ENCODE measurements at places on chromosomes 2 and 18. TPM values are rescaled to one million over a fixed set of nuclear protein-coding genes. Genes with fewer than 3 reads are reported as not detected.

GRCh38 chr2:124879640-124880039 lies 854.6 kb downstream of the CNTNAP5 start:
- no peak overlapping the region for H3K27ac ChIP-seq
- no peaks in the 10 kb centered on the region for H3K36me3 ChIP-seq
- H3K4me1 ChIP-seq = no peaks in the 10 kb centered on the region
- H3K27me3 ChIP-seq = no peaks in the 10 kb centered on the region

GRCh38 chr18:6482198-6482977 lies 67.7 kb upstream of the L3MBTL4 start:
- H3K36me3 ChIP-seq = no peaks in the 10 kb centered on the region
- H3K27me3 ChIP-seq = peaks cover 2% of the 10 kb centered on the region
- DNase-seq = peak; percentile 67
- no peaks in the 10 kb centered on the region for H3K4me1 ChIP-seq
- H3K4me3 ChIP-seq = no peak overlapping the region

GRCh38 chr2:203914546-203915182 lies 21.9 kb upstream of the ICOS start:
- no peak overlapping the region for H3K27ac ChIP-seq
- no peak overlapping the region for H3K4me3 ChIP-seq
- H3K4me1 ChIP-seq = no peaks in the 10 kb centered on the region

DNA sequence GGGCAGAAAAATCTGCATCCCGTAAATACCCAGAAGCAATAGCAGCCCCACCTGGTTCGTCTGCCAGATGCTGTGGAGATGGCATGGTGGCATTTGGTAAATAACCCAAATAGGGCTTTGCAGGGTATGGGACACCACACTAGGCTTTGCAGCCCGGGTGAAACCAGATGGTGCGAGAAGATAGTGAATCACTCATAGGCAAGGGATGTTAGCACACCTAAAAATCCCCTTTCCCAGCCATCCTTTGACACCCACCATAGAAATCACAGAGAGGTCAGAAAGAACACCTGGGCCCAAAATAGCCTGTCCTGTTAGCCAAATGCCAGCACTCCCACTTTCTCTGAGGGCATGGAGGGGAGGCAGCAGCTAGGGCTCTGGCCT lies 47.6 kb downstream of the BCL11A start:
- H3K27me3 ChIP-seq = peaks cover 7% of the 10 kb centered on the region
- H3K4me1 ChIP-seq = peaks cover 2% of the 10 kb centered on the region
- no peak overlapping the region for H3K4me3 ChIP-seq
- H3K36me3 ChIP-seq = no peaks in the 10 kb centered on the region
- H3K27ac ChIP-seq = no peak overlapping the region

The REG3A gene
- not detected for total RNA-seq

The PDE1A gene
- total RNA-seq = 0.90 TPM

The MRPL33 gene
- total RNA-seq = 48.6 TPM

The TANC1 gene
- 12.9 TPM for total RNA-seq

- peak; percentile 9 for DNase-seq
- H3K4me1 ChIP-seq = peaks cover 29% of the 10 kb centered on the region
- no peaks in the 10 kb centered on the region for H3K36me3 ChIP-seq
These were observed 194.1 kb upstream of the GLI2 start for GRCh38 chr2:120541553-120541932.

DNA sequence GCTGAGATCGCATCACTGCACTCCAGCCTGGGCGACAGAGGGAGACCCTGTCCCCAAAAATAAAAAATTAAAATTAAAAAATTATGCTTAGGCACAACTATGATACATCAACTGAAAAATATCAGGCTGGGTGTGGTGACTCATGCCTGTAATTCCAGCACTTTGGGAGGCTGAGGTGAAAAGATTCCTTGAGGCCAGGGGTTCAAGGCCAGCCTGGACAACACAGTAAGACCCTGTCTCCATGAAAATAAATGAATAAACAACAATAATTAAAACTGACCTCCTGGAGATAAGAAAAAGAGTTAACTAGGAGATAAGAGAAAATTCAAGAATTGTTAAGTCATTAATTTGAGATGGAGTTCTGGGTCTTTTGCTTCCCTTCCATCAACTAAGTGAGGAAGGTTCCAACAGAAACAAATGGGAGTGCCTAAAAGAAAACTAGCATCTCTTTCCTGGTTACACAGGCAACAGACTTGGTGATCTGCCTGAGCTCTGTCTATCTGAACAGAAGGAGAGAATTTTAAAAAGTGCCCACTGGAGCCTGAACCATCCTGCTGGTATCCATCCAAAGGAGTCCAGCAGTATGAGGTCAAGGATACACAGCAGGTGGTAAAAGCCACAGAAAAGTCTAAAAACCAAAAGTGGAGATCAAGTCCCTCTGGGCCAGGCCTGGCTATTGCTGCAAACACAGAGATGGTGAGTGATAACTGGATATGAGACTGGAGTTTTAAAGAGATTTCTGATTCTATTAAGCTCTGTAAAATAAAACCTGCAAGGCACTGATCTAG lies 8.8 kb downstream of the PPM1G start:
- DNase-seq = no peak
- peaks cover 5% of the 10 kb centered on the region for H3K36me3 ChIP-seq
- no peak overlapping the region for H3K27ac ChIP-seq
- H3K27me3 ChIP-seq = no peaks in the 10 kb centered on the region
- H3K4me1 ChIP-seq = no peaks in the 10 kb centered on the region

DNA sequence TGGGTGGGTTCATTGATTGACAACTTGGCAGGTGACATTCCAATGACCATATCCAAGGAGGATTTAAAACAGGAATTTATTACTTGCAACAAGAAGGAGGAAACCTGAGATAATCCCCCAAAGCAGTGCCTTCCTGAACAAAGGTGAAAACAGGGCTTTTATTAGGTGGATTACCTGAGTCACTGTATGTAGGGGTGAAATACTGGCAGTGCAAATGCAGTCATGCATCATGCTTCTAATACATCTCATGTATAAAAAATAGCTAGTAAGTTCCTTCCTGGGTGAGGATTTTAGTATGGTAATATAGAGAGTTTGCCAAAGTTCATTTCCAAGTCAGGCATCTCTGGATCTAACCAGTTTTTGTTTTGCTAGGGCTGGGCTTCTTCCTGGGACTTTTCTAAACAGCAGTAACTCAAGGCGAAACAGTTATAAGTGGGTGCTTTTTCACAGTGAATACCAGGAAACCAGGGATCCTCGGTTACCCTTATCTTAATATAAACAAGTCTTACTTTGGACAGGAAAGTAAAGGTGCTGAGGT lies 583.4 kb upstream of the LRRTM1 start:
- no peaks in the 10 kb centered on the region for H3K4me1 ChIP-seq
- H3K4me3 ChIP-seq = no peak overlapping the region
- H3K27ac ChIP-seq = no peak overlapping the region

GRCh38 chr2:123999681-124000080 lies 25.4 kb upstream of the CNTNAP5 start:
- no peaks in the 10 kb centered on the region for H3K36me3 ChIP-seq
- H3K4me3 ChIP-seq = no peak overlapping the region
- H3K27me3 ChIP-seq = no peaks in the 10 kb centered on the region
- DNase-seq = no peak
- no peaks in the 10 kb centered on the region for H3K4me1 ChIP-seq

The RAPH1 gene
- total RNA-seq = 13.1 TPM

The C18orf32 gene
- total RNA-seq = 4.7 TPM

The TUBB8B gene
- total RNA-seq = not detected

- no peak overlapping the region for H3K4me3 ChIP-seq
- H3K36me3 ChIP-seq = no peaks in the 10 kb centered on the region
- DNase-seq = no peak
These were observed 43.0 kb upstream of the MSTN start for GRCh38 chr2:190105554-190105953.

The THSD7B gene
- total RNA-seq = not detected

The TUBA3E gene
- total RNA-seq = not detected

The IL1F10 gene
- total RNA-seq = not detected

The OTOS gene
- total RNA-seq = not detected

- H3K27me3 ChIP-seq = no peaks in the 10 kb centered on the region
- no peak for DNase-seq
These were observed 568.5 kb upstream of the SOX11 start for GRCh38 chr2:5123582-5124196.

GRCh38 chr2:202032846-202033316 lies 774 bp upstream of the FZD7 start:
- peaks cover 6% of the 10 kb centered on the region for H3K4me1 ChIP-seq
- H3K27me3 ChIP-seq = no peaks in the 10 kb centered on the region
- DNase-seq = peak; percentile 51
- H3K4me3 ChIP-seq = peak overlapping the region; percentile 73
- peaks cover 24% of the 10 kb centered on the region for H3K36me3 ChIP-seq

The AGXT gene
- total RNA-seq = not detected

- no peaks in the 10 kb centered on the region for H3K4me1 ChIP-seq
- DNase-seq = no peak
- H3K27ac ChIP-seq = no peak overlapping the region
- H3K36me3 ChIP-seq = no peaks in the 10 kb centered on the region
These were observed 89.8 kb upstream of the TEX51 start for GRCh38 chr2:126808929-126809328.

GRCh38 chr2:205564346-205565141 lies 117.8 kb upstream of the NRP2 start:
- no peaks in the 10 kb centered on the region for H3K36me3 ChIP-seq
- no peak overlapping the region for H3K27ac ChIP-seq
- peaks cover 3% of the 10 kb centered on the region for H3K4me1 ChIP-seq
- H3K27me3 ChIP-seq = no peaks in the 10 kb centered on the region
- H3K4me3 ChIP-seq = no peak overlapping the region

The FHOD3 gene
- total RNA-seq = 16.0 TPM

GRCh38 chr18:59267503-59268126 lies 5.6 kb downstream of the RAX start:
- no peak overlapping the region for H3K27ac ChIP-seq
- H3K4me1 ChIP-seq = no peaks in the 10 kb centered on the region
- H3K27me3 ChIP-seq = peaks cover 96% of the 10 kb centered on the region
- no peaks in the 10 kb centered on the region for H3K36me3 ChIP-seq
- no peak overlapping the region for H3K4me3 ChIP-seq

The RMND5A gene
- 17.8 TPM for total RNA-seq

The EMX1 gene
- not detected for total RNA-seq

- peak overlapping the region; percentile 26 for H3K4me3 ChIP-seq
- peaks cover 6% of the 10 kb centered on the region for H3K27me3 ChIP-seq
- peak; percentile 62 for DNase-seq
These were observed 62.3 kb downstream of the VWA3B start for GRCh38 chr2:98149333-98149697.

The PIGN gene
- 17.9 TPM for total RNA-seq

The KCNIP3 gene
- total RNA-seq = 0.83 TPM

The ALK gene
- not detected for total RNA-seq

DNA sequence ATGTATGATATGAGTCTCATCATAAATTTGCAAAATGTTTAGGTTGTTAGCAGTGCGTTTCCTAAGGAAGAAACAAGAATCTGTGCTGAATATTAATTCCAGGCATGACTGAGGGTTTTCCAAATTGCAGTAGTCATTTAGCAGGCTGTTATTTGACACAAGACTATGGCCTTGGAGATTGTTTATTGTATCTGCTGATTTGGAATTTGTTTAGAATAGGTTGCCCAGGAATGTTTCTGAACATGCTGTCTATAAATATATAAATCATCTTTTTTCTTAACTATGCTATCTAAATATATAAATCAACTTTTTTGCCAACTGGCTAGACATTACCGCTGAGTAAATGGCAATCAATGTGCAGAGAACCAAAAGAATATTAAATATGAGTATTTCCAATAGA lies 90.9 kb downstream of the DOK6 start:
- DNase-seq = no peak
- no peak overlapping the region for H3K27ac ChIP-seq
- no peaks in the 10 kb centered on the region for H3K27me3 ChIP-seq
- no peaks in the 10 kb centered on the region for H3K36me3 ChIP-seq
- H3K4me1 ChIP-seq = peaks cover 3% of the 10 kb centered on the region

The GREB1L gene
- not detected for total RNA-seq

- peaks cover 34% of the 10 kb centered on the region for H3K4me1 ChIP-seq
- H3K36me3 ChIP-seq = peaks cover 2% of the 10 kb centered on the region
- no peak overlapping the region for H3K4me3 ChIP-seq
- no peak overlapping the region for H3K27ac ChIP-seq
These were observed 80.5 kb downstream of the AAK1 start for GRCh38 chr2:69563021-69563420.

GRCh38 chr2:141524777-141525176 lies 606.0 kb downstream of the LRP1B start:
- DNase-seq = no peak
- H3K4me3 ChIP-seq = no peak overlapping the region
- no peaks in the 10 kb centered on the region for H3K27me3 ChIP-seq
- H3K4me1 ChIP-seq = no peaks in the 10 kb centered on the region
- no peaks in the 10 kb centered on the region for H3K36me3 ChIP-seq
- no peak overlapping the region for H3K27ac ChIP-seq

DNA sequence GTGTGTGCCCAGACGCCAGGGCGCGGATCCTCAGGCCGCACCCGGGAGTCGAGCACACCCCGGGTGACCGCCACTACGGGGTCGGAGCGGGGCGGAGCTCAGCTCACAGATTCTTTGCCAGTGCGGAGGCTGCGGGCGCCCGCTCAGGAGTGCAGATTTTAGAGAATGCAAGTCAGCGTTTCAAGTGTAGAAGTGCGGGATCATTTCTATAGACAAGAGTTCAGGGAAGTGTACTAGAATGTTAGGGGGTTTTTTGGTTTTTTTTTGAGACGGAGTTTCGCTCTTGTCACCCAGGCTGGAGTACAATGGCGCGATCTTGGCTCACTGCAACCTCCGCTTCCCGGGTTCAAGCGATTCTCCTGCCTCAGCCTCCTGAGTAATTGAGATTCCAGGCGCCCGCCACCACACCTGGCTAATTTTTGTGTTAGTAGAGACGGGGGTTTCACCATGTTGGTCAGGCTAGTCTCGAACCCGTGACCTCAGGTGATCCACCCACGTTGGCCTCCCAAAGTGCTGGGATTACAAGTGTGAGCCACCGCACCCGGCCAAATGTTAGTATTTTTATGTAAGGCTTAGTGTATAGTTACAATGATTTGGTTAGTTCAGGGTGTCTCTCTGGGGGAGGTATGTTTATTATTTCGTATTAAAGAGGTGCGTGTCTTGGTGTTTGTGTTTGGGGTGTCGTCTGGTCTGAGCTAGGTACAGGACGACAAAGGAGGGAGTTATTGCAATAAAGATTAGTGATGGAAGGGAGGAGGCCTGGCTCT lies 619 bp upstream of the FAM168B start:
- H3K4me3 ChIP-seq = peak overlapping the region; percentile 89
- no peaks in the 10 kb centered on the region for H3K27me3 ChIP-seq
- H3K36me3 ChIP-seq = peaks cover 4% of the 10 kb centered on the region
- peak overlapping the region; percentile 84 for H3K27ac ChIP-seq

The TFCP2L1 gene
- not detected for total RNA-seq

All from IMR-90 (cell line).